Activated gamma-delta T cell treated with Interleukin-2 at 50 U/mL for 16 hours (primary cell): ENCODE measurements at places on chromosomes 11 and 22.

- no peak for DNase-seq
These were observed 43.7 kb downstream of the OSBPL5 start for GRCh38 chr11:3121416-3121815.

DNA sequence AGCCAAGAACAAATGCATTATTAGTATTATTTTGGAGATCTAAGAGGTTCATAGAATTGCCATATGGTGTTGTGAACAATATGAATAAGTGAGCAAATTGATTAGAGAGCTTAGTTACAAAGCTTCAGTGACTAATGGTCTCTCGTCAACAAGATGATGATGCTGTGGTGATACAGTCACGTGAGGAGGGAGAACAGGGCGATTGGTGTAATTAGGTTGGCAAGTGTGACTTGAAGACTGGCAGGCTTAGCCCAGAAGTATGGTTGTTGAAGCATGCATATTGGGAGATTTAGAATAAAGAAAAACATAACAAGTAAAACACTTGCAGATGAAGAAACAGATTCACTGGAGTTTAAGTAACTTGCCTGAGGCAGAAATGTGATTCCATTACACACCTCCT lies 100.6 kb upstream of the SORL1-AS1 start:
- DNase-seq, result no peak

DNA sequence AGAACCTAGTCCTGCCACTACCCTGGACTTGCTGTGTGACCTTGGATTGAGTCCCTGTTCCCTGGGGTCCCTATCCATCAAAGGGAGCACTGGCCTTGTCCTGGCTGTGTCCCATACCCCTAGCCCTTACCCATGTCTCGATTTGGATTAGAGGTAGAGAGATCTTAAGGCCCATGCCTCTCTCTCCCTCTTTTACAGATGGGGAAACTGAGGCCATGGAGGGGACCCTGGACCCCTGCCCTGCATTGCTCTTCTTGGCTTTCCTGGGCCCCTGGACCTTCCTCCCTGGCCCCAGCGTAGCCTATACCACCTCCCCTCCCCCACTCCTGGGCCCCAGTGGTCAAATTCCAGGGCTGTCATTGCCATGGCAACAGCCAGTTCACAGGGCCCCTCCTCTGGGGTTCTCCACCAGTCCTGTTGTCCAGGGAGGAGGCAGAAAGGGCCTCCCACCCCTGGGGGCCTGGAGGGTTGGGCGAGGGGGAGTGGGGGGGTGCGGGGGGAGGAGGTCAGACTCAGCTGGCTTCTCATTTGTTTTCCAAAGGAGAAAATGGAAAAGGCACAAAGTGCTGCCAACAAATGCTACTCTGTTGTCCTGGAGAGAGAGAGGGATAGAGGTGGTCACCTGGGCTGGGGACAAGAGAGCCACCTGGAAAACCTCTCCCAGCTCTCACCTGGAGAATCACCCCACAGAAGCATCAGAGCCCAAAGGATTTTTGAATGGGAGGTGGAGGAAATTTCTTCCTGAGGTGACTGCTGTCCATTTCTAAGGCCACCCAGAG lies 23.3 kb downstream of the ARHGEF17 start:
- no peak for DNase-seq

- no peak for DNase-seq
These were observed 2.0 kb upstream of the GATD1 start for GRCh38 chr11:778976-779954.

GRCh38 chr11:92707173-92707619 lies 262.3 kb upstream of the MTNR1B start:
- DNase-seq, result no peak

- no peak for DNase-seq
These were observed 546.2 kb downstream of the NTM start for GRCh38 chr11:131916638-131917037.

- no peak for DNase-seq
These were observed at the start of gene DRD2 for GRCh38 chr11:113475160-113475761. Gene DRD2 (minus strand): TSS chr11:113475398. CDS start chr11:113424651, 50,747 bp downstream.

DNA sequence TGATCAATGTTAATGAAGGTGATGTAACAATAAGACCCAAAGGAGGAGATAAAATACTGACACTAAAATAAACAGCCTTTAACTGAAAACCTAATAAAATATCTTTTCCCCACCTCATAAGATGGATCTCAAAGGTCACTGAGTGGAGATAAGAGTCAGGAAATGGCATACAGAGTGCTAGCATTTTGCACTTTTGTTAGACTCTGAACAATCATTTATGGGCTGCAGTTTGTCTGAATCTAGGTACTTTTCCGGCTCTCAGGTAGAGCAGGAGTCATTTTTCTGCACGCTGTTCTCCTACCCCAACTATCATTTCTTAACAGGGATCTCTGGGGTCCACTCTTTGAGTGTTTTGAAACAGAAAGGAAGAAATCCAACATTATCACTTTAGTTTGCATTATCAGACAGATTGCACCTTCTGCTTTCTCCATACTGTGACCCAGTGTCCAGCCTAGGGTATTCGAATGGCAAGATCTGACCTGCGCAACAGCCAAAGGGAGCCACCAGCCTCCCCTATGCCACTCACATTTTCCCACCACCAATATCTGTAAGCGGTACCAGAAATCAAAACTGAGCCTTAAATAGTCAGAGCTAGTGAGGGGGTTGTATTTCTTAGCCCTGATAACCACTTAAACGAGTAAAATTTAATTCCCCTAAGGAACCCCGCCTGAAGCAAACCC lies 863 bp downstream of the SIAE start:
- no peak for DNase-seq

- no peak for DNase-seq
These were observed 108.9 kb downstream of the KIRREL3 start for GRCh38 chr11:126891556-126892217.

DNA sequence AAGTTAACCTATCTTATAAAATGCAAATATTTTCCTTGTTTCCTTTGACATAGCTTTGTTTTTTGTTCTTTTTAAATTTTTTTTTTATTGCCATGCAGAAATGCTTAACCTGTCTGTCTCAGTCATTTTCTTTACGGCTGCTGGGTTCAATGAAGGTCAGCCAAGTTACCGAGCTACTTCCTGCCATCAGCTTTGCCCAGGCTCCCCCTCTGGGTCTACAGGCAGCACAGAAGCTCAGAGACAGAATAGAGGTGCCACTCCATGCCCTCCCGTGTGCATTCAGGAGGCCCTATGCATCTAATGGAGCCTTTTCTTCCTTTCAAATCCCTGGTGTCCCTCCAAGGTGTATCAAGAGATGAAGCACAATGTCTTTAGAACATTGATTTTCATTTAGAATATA lies 411.0 kb upstream of the NARS2 start:
- DNase-seq, result no peak

DNA sequence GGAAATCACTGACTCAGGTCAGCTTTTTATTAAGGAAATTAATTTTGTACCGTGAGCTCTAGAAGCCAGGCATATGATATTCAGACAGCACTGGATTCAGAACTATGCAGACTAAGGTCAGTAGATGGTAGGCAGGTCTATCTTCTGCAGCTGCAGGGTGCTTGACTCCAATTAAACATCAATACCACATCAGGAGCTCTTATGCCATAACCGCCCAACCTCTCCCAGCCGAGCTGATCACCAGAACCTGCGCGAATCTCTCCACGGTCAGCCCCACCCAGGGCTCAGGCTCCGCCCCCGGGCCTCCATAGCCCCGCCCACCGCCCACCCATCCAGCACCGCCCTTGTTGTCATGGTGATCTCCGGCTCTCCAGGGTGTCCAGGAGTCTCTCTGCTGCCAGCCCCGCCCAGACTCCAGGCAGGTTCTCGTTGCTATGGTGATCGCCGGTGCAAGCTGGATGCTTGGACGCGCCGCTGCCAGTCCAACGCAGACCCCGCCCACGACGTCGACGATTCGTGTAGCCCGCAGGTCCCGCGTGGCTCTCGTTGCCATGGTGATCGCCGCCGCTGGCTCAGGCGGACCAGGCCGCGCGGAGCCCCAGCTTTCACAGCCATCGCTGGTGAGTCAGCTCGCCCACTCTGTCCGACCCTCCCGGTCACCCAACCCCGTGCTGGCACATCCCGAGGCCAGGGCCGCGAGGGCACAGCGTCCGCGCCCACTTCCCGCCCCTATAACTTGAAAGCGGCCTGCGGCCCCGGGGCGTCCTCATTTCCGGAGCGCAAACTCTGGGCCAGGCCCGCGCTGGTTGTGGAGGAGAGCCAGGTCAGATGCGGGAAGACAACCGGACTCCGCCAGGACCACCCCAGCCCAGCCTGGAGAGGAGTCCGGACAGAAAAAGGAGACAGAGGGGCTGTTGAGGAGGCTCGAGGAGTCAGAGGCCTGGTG lies at the start of gene RAB36:
RAB36 (plus strand) TSS at position 546 of the 946 bp plus-strand sequence. CDS start 1,140 bp downstream, outside the sequence.
- DNase-seq, result peak; percentile 79

GRCh38 chr22:38081941-38082828 lies 1.8 kb downstream of the SLC16A8 start:
- no peak for DNase-seq

DNA sequence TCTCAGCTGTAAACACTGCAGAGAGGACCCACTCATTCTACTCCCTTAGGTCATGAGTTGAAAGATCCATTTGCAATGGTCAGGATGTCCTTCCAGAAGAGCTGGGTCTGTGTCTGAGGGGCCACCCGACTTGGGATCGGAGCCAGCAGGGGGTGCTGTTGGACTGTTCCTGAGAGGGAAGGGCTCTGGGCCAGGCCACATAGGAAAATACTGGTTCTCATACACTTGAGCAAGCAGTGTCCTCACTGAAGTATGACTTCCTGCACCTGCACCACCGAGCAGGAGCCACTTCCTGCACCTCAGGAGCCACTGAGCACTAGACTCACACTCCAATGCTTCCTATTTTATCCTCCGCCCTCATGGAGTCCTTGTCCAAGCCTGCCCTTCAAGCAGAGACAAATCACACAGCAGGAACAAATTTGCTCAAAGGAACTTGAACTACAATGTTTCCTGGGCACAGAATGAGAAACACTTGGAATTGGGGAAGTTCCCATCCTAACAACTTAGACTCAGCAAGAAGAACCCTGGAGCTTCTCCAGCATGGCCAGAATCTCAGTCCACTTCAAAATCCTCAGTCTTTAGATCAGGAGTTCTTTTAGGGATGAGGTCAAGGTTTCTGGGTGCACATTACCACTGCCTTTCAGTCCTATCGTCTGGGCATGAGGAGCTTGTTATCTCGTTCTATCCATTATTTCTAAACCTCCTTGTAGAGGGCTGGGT lies 36.6 kb upstream of the VPREB1 start:
- DNase-seq, result peak; percentile 84

- no peak for DNase-seq
These were observed 9.3 kb downstream of the VPS26B start for GRCh38 chr11:134233729-134234179.
